ENCODE measurements at places on chromosomes 6 and 20.
A peak's percentile ranks its signal among the peaks of the same experiment; 100 is the strongest.

DNA sequence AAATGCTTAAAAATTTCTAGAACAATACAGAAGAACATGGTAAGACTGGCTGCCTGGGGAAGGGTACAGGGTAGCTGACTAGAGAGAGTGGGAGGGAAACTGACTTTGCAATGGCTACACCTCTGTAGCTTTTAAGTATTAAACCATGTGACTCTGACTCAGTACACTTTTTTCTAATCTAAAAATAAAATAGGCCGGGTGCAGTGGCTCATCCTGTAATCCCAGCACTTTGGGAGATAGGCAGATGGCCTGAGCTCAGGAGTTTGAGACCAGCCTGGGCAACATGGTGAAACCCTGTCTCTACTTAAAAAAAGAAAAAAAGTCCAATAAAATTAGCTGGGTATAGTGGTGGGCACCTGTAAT lies 18.5 kb downstream of the ATP9A start:
- no peak for DNase-seq

- no peak for DNase-seq
These were observed 28.3 kb upstream of the CARMIL1 start for GRCh38 chr6:25250878-25251277.

- DNase-seq: peak; percentile 42
These were observed 903 bp downstream of the CNKSR3 start for GRCh38 chr6:154509421-154510143.

DNA sequence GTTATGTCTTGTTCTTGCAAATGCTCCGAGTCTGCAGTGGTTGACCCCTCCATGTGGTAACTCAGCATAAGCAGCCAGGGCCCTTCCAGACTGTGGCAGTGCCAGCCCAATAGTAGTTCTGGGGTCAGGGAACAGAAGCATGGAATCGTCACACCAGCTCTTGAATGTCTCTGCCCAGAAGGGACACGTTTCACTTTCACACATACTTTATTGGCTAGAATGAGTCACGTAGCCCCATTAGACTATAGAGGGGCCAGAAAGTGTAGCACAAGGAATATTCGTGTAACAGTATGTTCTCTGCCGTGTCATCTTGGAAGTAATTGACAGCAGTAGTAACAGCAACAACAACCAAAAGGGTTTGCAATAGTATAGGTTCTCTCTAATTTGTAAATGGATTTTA lies 254.7 kb downstream of the FARS2 start:
- no peak for DNase-seq

GRCh38 chr6:119890470-119890869 lies 540.9 kb upstream of the MAN1A1 start:
- no peak for DNase-seq

Measured in amygdala (tissue), 56 donors.